ENCODE measurements at places on chromosomes 11 and 22.

DNA sequence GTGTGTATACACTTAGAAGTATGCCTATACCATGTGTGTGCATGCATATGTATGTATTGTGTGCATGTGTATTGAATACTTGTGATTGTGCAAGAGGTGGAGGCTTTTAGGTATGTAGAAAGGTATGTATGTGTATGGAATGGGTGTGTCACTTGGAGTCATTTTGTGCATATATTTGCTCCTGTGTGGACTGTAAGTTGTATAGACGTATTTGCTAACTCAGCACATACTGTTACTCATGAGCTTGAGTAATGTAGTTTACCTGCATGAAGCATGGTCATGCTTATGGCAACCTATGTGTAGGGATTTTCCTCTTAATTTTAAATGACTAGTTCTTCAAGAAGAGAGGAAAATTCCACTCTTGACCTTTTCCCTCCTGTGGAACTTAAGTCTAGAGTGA is 507.6 kb upstream of the LARGE1 start:
- DNase-seq = no peak

DNA sequence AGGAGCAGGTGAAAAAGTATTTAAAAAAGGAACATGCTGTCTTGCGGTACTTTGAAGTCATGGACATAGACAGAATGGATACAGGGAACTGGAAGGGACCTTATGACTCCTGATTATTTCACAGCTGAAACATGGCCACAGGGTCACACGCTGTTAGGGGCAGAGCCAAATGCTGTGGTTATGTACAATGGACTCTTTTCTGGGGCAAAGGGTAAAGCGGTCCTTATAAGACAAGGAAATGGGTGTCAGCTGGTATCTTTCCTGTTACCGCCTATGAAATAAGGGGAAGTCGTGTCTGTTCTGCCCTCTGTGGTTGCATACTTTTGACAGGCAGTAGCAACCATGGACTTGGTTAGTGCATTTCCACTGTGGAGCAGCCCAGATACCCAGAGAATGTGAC is 12.8 kb upstream of the ST14 start:
- DNase-seq = no peak

GRCh38 chr11:76629116-76629852 is 41.3 kb downstream of the LRRC32 start:
- DNase-seq = no peak

- DNase-seq = no peak
Observed at GRCh38 chr22:25354456-25354855, 135.0 kb downstream of the CRYBB2 start.

DNA sequence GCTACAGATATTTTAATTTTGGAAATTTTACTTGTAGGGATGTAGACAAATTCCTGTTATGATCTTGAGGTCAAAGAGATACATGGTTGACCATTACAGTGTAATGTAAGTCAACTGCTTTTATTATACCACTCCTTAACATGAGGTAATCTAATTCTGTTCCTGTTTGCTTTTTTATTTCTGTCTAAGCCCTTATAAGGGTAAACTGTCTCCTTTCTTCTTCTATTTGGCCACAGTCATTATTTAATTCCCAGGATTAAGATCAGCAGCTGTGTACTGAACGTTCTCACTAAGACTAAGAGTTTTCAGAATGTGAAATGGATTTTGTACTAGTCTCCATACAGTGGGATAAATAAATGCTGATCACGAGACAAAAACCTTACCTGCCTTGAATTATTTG is 32.8 kb downstream of the C2CD3 start:
- DNase-seq = no peak

DNA sequence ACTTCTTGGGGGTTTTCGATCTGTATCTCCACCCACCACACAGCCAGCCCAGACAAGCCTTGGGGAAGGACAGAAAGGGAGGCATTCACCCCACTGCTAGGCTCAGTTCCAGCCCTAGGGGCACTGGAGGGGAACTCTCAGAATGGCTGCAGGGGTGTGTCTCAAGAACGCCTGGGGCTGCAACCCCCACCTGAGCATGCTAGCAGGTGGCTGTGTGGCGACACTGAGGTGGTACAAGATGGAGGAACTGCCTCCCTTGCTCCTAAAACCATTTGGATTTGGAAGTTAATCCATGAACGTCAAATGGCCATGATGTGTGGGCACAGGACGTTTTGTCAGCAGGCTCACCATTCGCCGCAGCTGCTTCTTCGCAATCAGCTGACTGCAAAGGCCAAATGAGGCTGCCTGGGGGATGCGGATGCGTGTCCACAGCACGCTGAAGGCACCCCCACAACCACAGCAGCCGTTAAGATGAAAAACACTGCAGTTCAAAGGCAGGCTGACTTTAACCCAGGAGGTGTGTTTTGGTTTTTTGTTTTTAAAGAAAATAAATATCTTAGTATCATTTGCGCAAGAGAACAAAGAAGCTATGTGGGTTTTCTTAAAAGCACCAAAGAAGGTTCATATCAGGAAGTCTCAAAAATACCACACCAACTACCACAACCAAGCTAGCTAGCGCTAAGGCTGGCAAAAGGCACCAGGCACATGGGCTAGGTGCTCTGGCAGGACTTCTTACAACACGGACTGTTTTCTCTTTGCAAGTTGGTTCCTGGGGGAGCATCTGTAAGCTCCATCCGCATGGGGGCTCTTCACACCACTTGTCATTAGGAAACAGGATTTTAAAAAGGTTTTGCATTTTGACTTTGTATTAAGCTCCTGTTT is 22.2 kb upstream of the NAP1L4 start:
- DNase-seq = peak; percentile 65

DNA sequence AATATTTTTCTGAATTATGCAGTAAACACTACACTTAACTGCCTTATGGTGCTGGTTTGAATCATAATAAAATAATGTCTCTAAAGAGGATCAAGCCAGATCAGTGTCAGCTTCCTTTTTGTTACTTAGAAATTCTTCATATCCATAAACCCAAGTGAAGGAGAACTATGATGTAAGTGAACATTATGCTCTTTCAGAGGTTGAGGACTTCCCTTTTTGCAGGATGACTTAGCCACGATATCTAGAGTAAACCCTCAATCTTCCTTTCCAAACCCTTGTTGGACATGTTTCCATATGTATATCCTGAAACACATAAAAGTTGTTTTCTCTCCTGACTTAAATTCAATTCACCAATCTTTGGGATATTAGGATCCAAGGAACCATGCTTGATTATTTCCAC is 19.1 kb downstream of the OR8D1 start:
- no peak for DNase-seq

DNA sequence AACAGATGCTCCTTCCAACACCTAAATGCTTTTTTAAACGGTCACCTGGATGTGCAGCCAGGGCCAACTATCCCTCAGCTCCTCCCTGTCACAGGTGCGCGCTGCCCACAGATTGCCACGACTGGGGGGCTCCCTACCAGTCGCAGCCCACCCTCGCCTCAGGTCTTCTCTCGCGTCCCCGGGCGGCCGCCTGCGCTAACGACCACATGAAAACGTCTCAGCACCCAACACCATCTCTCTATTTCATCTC is 469 bp downstream of the ZBED5 start:
- DNase-seq = no peak

DNA sequence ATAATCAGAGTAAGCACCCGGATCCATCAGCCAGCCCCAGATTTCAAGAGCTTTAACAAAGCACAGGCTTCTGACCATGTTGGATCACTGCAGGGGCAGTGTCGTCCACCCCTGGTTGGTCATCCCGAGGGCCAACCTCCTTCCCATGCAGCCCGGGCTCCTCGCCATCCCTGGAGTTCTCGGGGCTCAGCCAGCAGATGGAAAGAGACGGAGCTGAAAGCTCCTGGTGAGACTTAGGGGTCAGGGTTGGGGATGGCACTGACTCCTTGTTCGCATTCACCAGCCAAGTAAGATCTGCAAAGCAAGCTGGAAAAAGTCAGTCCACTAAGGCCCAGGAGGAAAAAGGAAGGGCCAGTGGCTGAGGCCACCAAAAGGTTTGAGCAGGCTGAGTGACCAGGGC is 888.9 kb downstream of the BRD1 start:
- DNase-seq = no peak

GRCh38 chr22:38655519-38656255 is 505 bp downstream of the FAM227A start:
- DNase-seq = no peak

DNA sequence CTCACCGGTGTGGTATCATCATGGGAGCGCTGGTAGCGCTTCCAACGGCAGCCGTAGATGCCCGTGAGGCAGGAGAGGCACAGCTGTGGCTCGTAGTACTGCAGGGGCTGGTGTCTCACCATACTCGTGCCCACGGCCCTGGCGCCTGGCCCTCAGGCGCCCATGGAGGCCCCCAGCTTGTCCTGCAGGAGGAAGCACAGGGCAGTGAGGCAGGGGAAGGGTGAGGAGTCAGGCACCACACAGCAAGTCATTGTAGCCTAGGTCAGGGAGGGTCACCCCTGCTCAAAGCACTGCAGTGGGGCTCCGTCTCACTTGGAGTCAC is 44.6 kb upstream of the KLHL35 start:
- DNase-seq = no peak

- DNase-seq = no peak
Observed at GRCh38 chr11:116200564-116200963, 572.2 kb downstream of the BUD13 start.

GRCh38 chr11:35006389-35007128 is 90.1 kb downstream of the PDHX start:
- DNase-seq = no peak

DNA sequence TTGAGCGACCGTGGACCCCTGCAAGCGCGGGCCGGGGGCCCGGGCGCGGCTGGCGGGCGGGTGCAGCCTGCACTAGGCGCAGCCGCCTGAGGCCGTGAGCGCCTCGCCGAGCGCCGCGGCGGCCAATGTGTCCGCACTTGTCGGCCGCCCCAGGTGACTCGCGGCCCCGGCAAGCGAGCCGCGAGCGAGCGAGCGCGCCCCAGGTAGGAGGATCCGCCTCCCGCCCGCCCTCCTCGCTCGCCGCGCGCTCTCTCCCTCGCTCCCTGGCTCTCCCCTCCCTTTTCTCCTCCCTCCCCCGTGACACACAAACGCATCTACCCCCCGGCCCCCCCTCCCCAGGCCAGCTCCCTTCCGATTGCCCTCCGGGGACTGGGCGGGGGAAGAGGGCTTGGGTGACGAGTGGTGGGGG is at the start of gene WNT7B:
Gene WNT7B, minus strand, starts transcription at position 160 of the 409 bp plus-strand sequence. CDS start 408 bp downstream, outside the sequence.
- DNase-seq = no peak

GRCh38 chr11:76702336-76703128 is 32.0 kb upstream of the LRRC32 start:
- no peak for DNase-seq

- DNase-seq = no peak
Observed at GRCh38 chr11:36002196-36002595, 58.3 kb downstream of the LDLRAD3 start.

DNA sequence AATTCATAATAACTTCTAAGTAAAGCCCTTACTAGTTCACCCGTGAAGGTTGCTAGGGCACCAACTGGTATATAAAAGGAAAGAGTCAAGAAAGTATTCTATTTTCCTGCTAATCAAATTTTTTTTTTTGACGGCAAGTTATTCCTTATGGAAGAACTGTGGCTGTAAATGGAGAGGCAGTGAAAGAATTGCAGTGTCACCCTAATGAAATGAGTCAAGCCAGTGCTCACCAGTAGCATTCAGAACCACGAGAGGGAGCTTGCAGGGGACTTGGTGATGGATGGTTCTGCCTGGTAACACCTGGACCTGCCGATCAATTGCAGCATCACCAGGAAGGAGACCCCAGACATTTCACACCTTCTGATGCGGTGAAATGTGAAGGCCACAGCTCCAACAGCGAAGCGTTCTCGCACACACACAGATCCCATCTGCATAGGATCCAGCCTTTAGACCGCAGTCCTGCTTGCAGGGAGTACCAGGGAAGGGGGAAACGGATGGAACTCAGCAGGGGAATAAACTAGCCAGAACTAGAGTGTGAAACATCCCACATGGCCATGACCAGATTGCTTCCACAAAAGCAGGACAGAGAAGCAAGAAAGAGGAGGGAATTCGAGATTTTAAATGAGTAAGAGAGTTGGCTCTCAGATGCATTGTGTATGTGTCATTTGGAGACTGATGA is 326.2 kb downstream of the TBC1D22A start:
- no peak for DNase-seq

GRCh38 chr11:40271361-40271760 is 1188.1 kb downstream of the LRRC4C start:
- no peak for DNase-seq

DNA sequence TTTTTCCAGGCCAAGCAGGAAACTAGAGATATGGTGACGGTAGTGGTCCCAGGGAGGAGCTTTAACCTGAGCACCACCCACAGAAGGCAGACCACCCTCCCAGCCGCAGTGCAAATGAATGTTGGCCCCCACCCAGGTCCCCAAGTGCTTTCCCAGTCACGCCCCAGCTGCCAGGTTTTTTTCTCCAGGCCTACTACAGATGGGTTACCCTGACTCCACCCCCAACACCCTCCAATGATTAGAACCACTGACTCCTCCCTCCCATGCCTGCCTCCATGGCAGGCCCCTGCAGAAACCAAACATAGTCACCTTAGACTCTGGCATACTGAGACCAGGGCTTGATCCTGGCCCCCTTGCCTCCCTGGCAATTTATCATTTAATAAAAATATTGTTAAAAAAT is 58.7 kb upstream of the CHST1 start:
- DNase-seq = no peak

DNA sequence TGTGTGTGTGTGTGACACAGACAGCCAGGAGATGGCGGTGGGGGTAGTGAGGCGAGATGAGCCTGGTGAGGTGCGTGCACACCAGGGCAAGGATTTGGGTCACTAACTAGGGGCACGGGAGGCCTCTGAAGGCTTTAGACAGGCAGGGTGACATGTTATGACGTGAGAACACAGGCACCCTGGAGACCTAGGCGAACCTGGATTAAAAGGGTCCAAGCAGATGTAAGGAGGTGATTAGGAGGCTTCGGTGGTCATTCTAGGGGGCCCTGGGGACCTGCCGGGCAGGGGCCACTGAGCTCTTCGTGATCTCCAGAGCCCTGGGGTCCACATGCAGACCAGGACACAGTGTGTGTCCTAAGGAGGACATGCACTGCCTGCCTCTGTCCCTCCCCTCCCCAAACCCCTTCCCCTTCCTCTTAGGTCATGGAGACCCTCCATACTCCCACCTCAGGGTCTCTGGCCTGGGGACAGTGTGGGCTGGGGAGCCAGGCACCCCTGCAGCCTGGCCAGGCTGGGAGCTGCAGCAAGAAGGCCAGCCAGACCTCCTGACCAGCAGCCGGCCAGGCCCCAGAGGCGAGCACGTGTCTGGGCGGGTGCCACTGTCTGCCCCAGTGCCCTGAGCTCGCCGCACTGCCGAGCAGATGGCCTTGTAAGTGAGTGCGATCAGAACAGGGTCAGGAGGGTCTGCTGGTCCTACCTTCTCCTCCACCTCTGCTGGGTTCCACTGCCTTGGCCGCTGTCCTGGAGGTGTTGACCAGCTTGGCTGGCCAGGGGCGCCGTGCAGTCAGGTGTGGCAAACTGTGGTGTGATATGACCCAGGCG is 32.1 kb downstream of the IFT27 start:
- DNase-seq = no peak

- DNase-seq = no peak
Observed at GRCh38 chr11:69356703-69357457, 62.9 kb downstream of the MYEOV start.

GRCh38 chr11:29183301-29183700 is 833.5 kb downstream of the KCNA4 start:
- no peak for DNase-seq
